ENCODE measurements at places on chromosomes 5 and 9.

- no peak for DNase-seq
Observed at GRCh38 chr5:59628062-59628828, 265.3 kb downstream of the PDE4D start.

DNA sequence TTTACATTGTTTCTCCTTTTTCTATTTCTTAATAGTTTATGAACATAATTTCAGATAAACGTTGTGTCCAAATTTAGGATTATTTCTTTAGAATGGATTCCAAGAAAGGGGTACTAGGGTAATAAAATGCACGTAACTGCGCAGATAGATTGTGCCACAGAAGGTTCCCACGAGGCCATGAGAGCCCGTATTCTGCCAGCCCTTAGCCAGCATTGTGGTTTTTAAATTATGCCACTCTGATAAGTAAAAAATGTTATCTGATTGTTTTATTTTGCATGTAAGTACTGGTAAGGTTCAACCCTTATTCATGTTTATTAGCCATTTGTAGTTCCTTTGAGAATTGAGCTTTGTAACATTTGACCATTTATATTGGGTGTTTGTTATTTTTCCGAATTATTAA, 88.7 kb downstream of the PRKACG start:
- no peak for DNase-seq

GRCh38 chr9:115126404-115126803, 8.4 kb upstream of the TNC start:
- no peak for DNase-seq

DNA sequence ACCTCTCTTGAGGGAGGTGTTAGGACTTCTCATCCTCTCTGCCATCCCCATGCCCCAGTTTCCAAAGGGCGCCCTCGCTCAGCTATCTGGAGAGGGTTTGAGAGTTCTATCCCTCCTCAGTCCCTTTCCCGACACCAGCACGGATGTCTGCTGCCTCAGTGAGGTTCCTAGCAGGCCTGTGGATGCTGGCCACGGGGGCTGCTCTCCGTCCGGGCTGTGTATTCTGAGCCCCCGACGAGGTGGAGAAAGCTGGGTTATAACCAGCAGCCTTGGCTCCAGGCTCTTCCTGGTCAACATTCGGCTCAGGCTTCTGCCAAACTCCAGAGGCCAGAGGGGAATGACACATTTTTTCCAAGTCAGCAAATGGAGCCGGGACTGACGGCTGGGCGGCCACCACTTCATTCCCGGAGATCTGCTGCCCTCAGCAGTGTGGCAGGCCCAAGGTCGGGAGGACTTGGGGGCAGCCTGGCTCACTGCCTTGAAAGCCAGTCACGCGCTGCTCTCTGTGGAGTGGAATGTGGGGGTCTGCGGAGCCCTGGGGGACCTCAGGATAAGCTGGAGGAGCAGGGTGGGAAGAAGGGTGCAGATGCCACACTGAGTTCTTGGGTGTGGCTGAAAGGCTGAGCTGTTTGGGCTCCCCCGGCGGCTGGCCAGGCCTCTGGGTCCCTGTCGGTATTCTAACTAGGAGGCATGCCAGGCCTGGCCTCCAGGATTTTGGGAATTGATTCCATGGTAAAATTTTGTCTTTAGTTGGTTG, 27.4 kb downstream of the PTPA start:
- no peak for DNase-seq

DNA sequence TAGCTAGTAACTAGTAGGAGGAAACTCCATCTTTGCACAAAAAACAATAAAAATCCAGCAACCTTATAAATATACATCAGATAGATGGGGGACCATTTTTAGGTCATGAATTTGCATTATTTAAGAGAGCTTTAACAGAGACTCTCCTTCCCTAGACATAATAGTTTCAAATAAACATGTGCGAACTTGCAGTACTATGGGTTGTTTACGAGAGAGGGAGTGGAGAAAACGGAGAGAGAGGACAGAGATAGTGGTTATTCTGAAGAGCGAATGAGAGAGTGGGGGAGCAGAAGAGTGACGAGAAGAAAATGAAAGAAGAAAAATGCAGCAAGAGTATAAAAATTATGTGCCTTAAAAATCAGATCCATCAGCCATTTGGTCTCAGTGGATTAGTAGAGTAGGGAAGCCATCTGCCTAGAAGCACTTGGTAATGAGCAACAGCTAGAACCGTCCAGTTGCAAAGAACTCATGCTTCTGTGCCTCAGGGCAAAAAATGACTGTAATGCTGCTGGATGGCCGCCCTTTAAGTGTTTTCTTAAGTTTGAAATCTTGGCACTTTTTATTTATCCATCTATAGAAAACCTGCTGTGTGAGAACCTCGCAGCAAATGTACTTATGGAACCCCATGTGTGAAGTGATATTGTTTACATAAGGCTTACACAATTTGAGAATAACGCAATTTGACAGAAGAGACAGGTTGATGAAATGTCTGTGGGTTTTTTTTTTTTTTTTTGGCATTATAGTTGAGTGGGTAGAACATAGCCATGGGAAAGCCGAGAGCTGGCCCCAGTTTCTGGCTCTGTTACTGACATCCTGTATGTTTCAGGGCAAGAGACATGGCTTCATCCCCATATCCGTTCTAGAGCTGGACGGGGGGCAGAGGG, 95.6 kb upstream of the ZNF608 start:
- no peak for DNase-seq

DNA sequence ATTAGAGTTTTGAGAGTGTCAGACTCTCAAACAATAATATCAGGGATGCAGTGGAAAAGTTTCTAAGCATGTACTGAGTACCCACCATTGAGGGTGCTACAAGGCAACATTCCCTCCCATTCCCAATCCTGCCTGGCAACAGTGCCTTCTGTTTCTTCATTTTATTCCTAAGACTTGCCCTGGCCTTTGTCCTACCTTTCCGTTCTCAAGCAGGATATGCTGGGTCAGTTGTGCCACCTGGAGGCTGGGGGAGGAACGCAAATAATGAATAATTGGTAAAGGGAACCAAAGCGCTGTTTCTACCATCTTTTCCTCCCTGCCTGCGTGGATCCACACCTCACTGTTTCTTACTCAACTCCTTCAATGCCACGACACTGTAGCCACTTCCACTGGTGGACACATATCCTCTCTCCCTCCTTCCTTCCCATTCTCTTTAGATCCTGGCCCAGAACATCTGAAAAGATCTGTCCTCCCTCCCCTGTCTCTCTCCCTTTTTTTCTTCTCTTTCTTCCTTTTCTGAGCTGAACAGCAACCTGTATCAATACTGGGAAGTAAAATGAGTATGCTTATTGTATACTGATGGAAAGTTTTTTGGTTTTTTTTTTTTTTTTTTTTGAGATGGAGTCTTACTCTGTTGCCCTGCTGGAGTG, 149.5 kb downstream of the C9orf152 start:
- DNase-seq: peak; percentile 64

DNA sequence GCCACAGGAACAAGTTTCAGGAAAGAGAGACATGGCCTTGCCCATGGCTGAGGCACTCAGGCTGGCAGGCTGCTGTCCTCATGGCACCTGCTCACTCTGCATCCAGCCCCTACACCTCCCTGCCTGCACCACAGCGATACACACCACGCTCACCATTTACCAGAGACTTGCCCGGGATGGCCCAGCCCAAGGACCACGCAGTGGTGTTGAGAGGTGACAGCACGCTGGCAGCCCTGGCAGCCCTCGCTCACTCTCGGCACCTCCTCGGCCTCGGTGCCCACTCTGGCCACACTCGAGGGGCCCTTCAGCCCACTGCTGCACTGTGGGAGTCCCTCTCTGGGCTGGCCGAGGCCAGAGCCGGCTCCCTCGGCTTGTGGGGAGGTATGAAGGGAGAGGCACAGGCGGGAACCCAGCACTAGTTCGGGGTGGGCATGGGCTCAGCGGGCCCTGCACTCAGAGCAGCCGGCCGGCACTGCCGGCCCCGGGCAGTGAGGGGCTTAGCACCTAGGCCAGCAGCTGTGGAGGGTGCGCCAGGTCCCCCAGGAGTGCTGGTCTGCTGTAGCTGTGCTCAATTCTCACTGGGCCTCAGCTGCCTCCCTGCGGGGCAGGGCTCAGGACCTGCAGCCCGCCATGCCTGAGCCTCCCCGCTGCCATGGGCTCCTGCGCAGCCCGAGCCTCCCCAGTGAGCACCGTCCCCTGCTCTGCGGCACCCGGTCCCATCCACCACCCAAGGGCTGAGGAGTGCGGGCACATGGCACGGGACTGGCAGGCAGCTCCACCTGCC, 20.3 kb downstream of the ZDHHC11B start:
- peak; percentile 30 for DNase-seq

DNA sequence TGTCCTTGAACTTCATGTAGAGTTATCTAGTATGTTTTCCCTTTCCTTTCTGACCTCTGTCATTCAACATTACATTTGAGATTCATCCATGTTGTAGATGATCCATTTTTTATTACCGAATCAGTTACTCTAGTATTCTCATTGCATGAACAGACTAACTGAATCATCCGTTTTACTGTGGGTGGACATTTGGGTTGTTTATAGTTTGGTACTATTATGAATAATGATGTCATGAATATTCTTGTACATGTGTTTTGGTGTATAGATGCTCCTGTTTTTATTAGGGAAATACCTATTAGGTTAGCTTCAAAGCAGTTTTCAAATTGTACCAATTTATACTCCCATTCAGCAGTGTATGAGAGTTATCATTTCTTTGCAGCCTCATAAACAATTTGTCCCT, 94.3 kb upstream of the NIPAL4 start:
- DNase-seq: no peak

- no peak for DNase-seq
Observed at GRCh38 chr9:134403292-134403681, 77.0 kb downstream of the RXRA start.

DNA sequence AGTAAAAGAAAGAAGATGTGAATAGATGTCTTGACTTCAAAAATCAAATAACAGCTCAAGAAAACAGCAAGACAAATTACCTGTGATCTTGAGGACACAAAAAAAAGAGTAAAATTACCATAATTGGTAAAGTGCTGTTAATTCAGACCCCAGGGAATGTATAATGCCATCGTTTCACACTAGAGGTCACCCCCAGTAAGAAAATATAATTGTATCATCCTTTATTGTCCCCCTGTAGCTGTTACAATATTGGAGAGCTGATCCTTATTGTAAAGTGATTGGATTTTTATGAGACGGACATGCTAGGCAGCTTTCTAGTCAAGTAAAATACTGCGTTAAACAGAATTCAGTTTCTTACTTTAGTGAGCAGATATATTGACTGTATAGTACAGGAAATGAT, 377.0 kb downstream of the TLE1 start:
- DNase-seq: no peak

- no peak for DNase-seq
Observed at GRCh38 chr9:126839301-126839700, 21.1 kb upstream of the ZBTB34 start.

GRCh38 chr5:38794986-38795385, 50.8 kb upstream of the OSMR start:
- DNase-seq: no peak

DNA sequence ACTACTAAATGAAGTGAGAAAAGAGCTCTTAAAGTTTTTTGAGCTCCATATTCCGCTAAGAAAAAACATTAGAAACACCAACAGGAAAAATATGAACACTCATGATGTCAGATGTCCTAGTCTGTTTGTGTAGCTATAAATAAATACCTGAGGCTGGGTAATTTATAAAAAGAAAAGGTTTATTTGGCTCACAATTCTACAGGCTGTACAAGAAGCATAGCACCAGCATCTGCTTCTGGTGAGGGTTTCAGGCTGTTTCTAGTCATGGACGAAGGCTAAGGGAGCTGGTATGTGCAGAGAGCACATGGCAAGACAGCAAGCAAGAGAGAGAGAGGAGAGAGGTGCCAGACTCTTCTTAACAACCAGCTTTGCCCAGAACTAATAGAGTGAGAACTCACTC, 186.2 kb downstream of the PLK2 start:
- no peak for DNase-seq

- DNase-seq: no peak
Observed at GRCh38 chr5:61440086-61440485, 108.0 kb downstream of the ZSWIM6 start.

DNA sequence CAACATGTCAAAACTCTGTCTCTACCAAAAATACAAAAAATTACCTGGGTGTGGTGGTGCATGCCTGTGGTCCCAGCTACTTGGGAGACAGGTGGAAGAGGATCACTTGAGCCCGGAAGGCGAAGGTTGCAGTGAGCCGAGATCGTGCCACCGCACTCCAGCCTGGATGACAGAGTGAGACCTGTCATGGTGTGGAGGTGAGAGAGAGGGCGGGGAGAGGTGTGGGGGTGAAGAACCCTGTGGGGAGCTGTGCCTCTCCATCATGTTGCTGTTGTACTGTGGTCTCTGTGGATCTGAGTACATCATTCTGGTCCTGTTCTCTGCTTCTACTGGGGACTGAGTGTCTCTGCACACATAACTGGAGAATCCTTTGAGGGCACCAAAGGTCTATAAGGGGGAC, 11.3 kb upstream of the SLC34A1 start:
- DNase-seq: no peak

DNA sequence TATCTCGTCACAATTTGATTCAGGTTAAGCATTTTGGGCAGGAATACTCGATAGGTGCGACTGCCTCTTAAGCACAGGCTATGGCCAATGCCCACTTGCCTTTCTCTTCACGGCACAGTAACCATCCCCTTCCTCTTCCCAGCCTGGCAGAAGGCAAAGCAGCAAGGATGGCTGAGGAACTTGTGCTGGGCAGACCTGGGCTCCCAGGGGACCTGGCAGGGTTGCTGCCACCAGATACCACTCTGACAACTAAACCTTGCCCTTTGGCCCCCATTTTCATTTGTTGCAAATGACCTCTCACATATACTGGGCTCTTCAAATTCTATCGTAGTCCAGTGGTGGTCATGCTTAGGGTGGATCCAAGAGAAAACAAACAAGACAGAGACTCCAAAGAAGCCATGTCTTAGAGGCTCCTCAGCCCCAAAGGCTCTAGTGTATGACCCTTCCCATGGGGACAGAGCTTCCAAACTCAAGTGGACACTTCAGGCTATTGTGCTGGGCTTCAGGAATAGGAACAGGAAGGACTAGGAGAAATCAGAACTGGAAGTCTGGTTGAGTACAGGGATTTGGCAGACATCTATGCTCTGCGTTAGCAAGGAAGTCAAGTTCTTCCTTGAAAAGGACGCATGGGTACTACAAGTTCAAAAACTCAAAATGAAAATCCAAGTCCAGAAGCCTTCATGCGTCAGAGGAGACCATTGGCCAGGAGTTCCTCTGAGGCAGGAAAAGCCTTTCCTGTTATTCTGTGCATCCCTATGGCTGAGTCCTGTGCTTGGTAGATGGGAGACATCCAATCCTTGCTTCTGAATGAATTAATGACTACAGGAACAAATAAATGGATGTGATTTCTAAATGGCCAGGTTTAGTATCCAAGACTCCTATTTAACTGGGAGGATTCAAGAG, 64.6 kb upstream of the PLPP1 start:
- no peak for DNase-seq

DNA sequence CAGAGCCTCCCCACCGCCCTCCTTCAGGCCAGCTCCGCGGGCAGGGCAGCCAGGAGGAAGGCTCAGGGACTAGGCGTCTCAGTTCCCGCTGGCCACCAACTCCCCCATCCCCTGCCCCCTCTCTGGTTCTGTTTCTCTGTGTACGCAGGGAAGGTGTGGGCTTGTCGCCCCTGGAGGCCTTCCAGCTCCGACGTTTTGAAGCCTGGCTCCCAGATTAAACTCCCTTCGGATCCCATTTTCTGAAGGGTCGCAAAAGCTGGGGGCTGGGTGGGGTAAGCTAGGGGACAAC, 346 bp downstream of the ATOX1 start:
- no peak for DNase-seq

Data from activated T-cell treated with anti-CD3 and anti-CD28 coated beads, Interleukin-2, amount 50 U/mL, for 24 hours (primary cell).